ENCODE measurements at places on chromosomes 5 and 9.

DNA sequence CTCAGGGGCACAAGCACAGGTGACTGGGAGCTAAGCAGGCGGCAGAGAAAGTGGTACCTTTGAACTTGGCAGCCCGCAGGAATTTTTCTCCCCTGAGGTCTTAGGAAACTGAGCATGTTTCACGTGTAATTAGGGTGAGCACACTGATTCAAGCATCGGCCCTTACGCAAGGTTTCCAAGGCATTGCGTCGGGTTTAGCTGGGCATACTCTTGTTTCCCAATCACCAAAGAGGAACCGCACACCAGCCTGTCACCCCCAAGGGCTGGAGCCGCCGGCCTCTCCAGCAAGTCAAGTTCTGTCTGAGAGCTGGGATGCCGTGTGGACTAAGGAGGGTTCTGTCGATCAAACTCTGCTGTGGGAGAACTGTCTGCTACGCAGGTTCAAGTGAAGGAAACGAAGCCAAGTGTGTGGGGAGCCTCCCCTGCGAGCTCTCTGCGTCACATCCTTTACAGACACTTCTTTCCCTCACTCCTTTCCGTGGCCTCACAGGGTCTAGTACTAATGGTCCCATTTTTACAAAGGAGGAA is 53.0 kb downstream of the ERGIC1 start:
- DNase-seq = no peak

- DNase-seq = no peak
Observed at GRCh38 chr5:41683181-41683580, 172.8 kb upstream of the PLCXD3 start.

- no peak for DNase-seq
Observed at GRCh38 chr9:76969716-76970115, 49.7 kb upstream of the FOXB2 start.

DNA sequence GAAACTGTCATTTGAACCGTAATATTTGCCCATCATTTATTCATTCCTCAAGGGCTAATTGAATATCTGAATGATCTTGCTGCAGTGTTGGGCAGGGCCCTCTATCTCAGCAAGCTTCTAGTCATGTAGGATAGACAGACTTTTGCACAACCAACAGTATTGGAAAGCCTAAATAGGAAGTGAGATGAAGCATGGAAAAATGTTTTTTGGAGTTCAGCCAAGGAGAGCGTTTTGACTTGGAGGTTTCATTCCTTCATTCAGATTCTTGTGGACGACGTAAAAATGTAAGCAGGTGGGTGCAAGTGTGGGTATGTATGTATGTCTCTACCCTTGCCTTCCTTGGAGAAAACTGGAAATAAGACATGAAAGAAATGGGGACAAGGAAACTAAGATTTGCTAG is 15.5 kb downstream of the DAPK1 start:
- DNase-seq = no peak

DNA sequence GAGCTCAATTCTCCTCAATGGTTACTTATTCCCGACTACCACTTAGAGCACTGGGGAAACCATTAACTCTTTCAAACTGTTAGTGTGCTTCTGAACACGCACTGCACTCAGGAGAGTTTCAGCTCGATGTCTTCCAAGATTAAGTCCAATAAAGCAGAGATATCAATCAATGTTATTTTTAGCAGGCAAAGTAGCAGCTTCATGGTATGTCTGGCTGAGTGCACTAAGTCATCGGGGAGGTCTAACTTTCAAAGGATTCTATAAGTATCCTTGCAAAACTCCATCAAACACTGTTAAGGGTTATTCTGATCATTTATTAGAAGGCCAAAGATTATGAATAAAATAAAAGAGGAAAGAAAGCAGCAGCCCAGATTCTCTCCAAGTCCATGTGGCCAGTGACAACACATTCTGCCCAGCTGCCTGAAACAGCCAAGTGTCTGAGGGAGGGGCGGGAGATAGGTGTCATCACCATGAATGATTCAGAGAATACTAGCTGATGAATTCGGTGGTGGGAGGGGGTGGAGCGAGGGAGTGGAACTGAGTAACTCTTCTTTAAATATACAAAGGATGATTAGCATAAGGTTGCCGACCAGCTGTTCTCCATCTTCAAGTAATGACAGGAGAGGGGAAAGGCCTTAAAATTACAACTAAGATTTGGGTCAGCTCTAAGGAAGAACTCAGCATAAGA is 21.3 kb downstream of the NREP start:
- no peak for DNase-seq

DNA sequence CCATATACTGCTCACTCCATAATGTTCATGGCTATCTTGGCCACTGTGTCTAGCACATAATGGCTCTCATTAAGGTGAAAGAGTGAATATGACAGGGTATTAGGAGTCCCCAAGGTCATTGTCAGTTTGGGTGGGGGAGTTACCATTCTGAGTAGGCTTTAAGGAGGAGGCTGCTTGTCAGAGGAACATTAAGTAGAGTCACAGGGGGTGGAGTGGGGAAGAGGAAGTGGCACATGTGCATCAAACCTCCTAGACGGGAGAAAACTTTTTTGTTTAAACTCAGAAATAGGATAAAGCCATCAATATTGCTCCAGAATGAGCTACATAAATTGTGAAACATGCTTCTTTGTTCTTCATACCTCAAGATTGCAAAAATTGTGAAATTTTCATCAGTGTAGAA is 45.5 kb downstream of the DAB2IP start:
- no peak for DNase-seq

- no peak for DNase-seq
Observed at GRCh38 chr5:3191585-3191984, 404.0 kb upstream of the IRX1 start.

DNA sequence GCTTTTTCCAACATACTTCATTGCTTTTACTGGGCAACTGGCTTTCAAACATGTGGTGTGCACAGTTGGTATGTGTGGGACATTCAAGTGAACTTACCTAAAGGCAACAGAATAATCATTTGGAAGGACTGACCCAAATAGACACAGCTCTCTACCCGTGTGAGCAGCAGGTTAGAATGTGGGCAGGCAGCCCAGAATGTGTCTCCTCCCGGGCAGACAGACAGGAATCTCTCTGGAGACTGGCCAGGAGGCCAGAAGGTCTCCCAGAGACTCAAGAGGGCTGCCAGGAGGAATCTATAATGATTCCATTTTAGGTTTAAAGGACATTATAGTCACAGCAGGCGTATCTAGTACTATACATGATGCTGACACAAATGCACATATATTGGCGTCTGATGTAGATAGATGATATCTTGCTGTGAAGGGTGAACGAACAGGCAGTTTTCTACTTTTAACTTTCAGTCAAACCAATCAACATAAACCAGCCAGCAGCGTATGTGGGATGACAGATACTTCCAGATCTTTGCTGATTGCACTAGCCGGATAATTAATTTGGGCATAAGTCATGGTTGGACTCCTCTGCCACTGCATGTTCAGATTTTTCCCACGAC is 297.4 kb upstream of the ZNF608 start:
- DNase-seq = no peak

All from stimulated activated naive B cell treated with anti-CD40 and anti-IgM and Interleukin-4, amounts not matched to agents 10 μg/mL and 1 μg/mL and 100 μg/mL, for 72 hours (primary cell).